HT1080 (cell line): ENCODE measurements at places on chromosomes 3 and 15. TPM values are rescaled to one million over a fixed set of nuclear protein-coding genes. Genes with fewer than 3 reads are reported as not detected.

The RTP3 gene
- total RNA-seq = not detected in 2 replicates

GRCh38 chr3:34000301-34000700 lies 201.9 kb downstream of the PDCD6IP start:
- DNase-seq = no peak

The SUSD5 gene
- 12.0 and 18.2 TPM in 2 replicates for total RNA-seq

GRCh38 chr3:57135964-57136719 lies 29.0 kb downstream of the IL17RD start:
- DNase-seq = no peak

DNA sequence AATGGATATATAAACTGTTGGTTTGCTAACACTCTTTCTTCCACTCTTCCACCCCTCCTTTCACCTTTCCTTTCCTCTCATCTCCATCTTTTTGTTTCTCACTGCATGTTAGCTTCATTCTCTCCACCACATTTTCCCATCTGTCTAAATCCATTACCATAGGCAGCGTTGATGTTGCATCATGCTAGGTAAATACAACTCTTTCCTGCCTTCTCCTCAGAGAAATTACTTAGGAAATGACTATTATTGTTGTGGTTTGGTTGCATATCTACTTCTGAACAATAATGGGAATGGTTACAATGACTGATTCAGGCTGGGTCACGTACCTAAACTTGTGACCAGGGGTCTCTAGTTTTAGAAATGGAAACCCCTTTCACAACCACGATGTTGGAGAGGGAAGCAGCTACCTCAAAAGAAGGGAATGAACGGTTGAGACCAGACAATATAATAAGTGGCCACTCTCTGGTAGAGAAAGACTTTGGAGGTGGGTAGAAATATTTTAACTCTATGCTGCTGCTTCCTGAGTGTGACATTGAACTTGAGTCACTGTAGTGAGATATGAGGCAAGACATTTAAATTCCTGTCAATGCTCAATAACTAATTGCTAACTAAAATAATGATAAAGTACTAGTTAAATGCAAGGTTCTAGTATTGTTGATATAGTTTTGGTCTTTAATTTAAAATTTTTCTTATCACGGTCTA lies 314.1 kb upstream of the TGFBR2 start:
- DNase-seq = peak; percentile 96

DNA sequence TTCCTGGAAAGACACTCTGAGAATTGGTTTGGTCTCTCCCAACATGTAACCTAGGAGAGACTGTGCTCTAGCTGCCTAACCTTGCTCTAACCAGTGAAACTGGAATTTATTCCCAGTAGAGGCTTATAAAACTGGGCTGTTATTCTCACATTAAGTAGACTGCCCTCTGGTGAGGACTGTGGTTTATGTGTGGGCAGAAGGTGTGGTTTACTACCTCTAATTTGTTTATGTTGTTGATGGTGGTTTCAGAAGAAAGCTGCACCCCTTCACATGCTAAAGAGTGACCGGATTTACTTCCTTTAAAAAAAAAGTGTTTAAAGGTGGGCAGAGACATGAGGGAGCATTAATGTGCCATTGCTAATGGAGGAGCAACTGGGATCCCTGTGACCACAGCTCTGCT lies 273.2 kb downstream of the MECOM start:
- no peak for DNase-seq

- peak; percentile 97 for DNase-seq
Measured at GRCh38 chr3:136142592-136142991, 53.5 kb downstream of the MSL2 start.
